ENCODE measurements at places on chromosomes 1 and 21. TPM values are rescaled to one million over a fixed set of nuclear protein-coding genes. Genes with fewer than 3 reads are reported as not detected.

DNA sequence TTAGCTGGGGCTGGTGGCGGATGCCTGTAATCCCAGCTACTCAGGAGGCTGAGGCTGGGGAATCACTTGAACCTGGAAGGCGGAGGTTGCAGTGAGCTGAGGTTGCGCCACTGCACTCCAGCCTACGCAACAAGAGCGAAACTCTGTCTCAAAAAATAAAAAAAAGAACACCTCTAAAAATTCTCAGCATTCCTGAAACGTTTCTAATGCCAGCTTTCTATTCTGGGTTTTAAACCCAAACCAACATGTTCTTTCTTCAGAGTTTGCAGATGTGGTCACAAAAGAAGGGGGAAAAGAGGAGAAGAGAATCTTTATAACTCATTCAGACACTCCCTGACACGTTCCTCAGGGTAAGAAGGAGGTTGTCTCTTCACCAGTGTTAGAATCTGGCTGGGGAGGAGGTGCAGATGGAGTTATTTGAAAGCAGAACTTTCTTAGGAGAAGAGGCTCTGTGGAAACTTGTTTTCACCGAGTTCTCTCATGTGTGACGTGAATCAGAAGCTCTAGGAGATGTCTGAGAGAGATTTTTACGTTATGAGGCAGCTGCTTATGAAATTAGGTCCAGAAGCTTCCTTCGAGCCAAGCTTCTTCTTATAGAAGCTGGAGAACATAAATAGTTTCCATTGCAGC is 17.8 kb upstream of the CNR2 start:
- DNase-seq, result peak; percentile 86

DNA sequence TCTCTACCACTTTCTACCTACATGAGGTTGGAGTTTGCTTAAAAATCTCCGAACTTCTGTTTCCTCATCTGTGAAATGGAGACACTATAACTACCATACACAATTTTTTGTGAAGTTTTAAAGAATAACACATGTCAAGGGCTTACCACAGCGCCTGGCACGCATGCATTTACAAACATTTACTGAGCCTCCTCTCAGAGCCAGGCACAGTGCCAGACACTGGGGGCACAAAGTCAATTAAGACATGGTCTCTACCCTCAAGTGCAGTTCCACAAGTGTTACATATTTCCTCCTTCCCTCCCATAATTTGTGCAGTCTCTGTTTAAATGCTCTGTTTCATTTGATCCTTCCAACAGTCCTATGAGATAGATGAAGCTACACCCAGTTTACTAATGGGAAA is 356.4 kb upstream of the ESRRG start:
- no peak for DNase-seq

- DNase-seq, result no peak
These were observed 5.2 kb downstream of the PLA2G2D start for GRCh38 chr1:20114021-20114648.

- DNase-seq, result no peak
These were observed 36.0 kb upstream of the IL19 start for GRCh38 chr1:206734499-206735142.

- DNase-seq, result no peak
These were observed 223.7 kb upstream of the ADAMTS5 start for GRCh38 chr21:27190601-27191000.

DNA sequence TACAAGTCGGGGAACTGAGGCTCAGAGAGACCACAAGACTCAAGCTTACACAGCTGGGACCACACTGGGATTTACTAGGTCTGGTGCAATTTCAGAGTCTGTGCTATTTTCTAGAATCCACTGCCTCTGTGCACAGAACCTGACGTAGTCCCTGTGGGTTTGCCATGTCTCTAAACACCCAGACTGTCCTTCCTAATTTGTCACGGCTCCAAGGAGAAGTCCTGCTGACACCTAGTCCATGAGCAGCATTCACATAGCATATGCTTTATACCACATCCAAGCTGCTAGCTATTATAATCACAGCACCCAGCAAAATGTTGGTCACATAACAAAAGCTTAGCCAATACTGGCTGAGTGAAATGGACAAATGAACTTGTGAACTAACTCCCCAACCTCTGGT is 79.0 kb upstream of the HMGB4 start:
- no peak for DNase-seq

DNA sequence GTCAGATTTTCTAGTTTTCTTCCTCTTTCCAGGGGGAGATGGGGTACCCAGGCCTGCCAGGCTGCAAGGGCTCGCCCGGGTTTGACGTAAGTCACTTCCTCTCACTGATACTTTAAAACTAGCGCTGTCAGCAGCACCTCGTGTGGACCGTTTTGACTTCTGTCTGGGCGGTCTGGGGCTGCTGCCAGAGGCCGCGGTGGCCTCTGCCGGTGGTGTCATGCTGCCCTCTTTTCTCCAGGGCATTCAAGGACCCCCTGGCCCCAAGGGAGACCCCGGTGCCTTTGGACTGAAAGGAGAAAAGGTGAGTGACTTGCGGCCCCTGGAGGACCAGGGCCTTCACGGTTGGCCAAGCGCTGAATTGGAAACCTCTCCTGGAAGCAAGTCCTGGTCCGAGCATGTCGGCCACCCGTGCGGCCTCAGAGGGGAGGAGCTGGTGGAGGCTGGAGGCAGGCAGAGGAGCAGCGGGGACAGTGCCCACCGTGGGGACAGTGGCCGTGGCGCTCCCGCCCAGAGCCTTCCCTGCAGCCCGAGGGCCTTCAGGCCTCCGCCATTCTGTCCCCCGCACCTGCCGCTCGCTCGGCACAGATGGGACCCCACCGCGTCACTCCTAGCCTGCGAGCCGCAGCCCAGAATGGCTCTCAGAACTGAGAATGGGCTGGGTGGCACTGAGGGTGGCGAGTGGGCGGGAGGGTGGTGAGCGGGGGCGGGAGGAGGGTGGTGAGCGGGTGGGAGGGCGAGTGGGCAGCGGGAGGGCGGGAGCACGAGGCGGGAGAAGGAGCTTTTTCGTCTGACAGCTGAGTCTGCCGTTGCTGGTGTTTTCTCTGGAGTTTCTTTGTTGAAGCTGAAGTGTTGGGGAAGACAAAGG is 9.4 kb downstream of the COL6A1 start:
- no peak for DNase-seq

GRCh38 chr1:244436336-244437085 is 15.2 kb downstream of the ADSS2 start:
- DNase-seq, result no peak

DNA sequence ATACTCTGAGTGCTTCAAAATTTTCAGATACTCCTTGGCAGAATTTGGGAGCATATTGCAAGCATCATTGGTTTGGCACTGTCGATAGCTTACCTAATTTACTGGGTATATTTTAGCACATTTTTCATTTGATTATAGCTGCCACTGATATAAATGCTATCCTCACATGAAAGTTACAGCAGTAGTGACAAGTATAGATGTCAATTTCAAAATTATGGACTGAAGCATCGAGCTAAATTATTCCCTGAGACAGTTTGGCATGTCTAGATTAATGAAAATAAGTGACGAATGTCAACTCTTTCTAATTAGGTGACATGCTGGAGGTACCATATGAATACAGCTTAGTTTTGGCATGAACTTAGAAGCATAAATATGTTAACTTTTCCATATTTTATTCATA is 83.1 kb downstream of the LRRC7 start:
- DNase-seq, result no peak

- DNase-seq, result no peak
These were observed 7.6 kb downstream of the ZBTB48 start for GRCh38 chr1:6587261-6588005.

DNA sequence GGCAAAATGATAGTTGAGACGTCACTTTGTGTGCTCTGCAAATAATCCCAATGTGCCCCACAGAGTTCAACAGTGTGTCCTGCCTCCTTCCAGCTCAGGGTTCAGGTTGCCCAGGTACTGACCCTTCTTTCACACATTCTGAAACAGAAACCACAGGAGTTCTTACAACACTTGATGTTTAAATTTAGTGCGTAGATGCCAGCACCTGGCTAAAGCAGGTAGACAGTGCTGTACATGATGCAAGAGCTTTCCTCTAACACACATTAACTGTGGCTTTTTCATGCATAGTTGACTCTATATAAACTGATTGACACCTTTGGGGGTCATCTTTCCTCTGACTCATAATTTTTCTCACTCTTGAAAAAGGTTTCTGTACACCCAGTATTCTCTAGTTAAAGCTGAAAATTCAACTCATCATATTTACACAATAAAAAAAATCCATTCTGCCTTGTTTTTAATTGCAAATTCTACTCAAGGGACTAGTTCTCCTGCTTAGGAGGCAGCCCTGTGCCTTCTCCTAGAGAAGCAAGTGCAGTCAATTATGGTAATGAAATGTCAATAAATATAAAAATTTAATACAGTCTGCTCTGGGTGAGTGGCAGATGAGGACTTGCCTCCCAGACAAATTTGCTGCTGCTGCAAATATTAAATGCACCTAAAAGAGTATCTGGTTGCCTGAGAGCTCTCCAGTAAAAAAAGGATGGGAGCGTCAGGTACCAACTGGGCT is 91.4 kb downstream of the NR5A2 start:
- DNase-seq, result no peak

DNA sequence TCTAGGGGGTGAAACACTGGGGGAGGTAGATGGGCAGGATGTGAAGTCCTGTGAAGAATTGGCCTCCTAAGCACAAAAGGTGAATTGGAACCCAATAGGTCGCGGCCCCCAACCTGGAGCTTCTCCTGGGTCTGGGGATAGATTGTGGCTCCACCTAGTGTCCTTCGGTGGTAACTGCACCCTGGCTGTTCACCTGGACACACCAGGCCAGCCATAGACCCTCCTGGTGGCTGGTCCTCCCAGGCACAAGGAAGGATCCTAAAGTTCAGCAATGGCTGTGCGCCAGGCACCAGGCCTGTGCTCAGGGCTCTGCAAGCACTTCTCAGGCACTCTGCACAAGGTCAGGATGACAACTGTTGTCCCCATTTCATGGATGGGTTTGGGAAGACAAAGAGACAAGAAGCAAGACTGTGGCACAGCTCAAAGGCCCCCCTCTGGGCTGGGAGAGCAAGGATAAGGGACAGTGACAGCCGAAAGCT is 13.5 kb downstream of the ESPN start:
- DNase-seq, result no peak

GRCh38 chr1:212212906-212213305 is 72.3 kb upstream of the PPP2R5A start:
- no peak for DNase-seq

DNA sequence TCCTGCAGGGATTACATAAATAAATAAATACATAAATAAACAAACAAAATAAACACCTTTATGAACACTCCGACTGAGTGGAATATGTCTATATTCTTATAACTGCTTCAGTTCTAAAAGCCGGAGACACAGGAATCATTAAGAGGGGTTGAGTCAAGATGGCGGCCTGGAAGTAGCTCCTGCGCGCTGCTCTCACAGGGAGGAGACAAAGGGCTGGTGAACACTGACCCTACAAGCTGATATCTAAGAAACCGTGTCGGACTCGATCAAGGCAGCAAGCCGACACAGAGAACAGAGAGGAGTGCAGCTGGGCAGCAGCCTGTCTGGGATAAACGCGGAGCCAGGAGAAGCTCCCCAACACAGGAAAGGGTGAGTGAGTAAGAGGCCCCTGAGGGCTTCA is 1098.6 kb upstream of the NCAM2 start:
- DNase-seq, result no peak

DNA sequence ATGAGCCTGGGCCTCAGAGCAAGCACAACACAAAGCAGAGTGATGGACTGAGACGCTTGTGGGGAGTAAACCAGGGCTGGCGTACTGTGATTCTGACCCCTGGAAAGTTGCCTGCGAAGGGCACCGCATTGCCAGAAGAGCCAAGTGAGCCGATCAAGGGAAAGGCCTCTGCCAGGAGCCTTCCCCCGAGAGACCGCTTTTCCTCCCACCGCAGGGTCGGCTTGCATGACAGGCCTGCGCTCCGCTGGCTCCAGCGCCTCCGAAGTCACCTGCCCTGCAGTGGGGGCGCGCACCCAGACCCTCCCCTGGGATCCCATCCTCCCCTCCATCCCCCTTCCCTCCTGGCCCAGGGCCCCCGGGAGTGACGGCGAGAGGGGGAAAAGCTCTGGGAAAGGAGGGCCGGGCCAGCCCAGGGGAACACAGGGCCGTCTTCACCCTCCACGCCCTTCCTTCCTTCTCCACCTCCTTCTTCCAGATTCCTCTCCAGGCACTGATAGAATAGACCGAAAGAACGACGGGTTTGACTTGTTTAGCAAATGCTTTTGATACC is 165.0 kb downstream of the TRIM33 start:
- no peak for DNase-seq

DNA sequence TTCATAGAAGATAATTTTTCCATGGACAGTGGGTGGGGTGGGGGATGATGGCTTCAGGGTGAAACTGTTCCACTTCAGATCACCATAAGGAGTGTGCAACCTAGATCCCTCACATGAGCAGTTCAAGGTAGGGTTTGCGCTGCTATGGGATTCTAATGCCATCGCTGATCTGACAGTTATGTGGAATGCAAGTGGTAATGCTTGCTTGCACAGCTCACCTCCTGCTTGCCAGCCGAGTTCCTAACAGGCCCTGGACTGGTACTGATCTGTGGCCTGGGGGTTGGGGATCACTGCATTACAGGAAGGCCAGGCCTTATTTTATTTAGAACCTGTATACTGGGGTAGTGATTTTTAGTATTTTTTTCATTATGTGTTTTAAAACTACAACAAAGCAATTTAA is 22.0 kb downstream of the MAN1A2 start:
- DNase-seq, result no peak

GRCh38 chr1:87872189-87872588 is 543.5 kb downstream of the LMO4 start:
- no peak for DNase-seq

DNA sequence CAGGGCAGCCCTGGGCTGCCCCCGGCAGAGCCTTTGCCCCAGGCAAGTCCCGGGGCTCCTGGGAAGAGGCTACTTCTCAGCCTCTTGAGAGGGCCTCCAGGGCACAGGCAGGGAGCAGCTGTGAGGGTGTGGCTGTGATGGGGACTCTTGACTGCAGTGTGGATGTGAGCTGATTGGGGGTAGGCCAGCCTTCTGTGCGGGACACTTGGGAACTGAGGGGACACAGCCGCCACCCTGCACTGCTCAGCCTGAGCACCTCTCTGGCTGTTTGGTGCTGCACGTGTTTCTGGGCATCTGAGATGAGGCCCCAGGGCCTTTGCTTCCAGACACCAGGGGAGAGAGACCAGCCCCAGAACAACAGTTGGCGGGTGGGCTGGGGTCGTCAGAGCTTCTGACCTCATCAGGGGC is 62.1 kb downstream of the SKI start:
- no peak for DNase-seq

AMY1C gene
- not detected for total RNA-seq

TNFRSF8 gene
- total RNA-seq, result 0.10 TPM

SERTAD4 gene
- 5.7 TPM for total RNA-seq

OR2C3 gene
- total RNA-seq, result not detected

GPR37L1 gene
- not detected for total RNA-seq

MROH9 gene
- total RNA-seq, result 0.10 TPM

RHCE gene
- 4.2 TPM for total RNA-seq

NBPF4 gene
- total RNA-seq, result not detected

OR2M3 gene
- total RNA-seq, result not detected

C1orf94 gene
- total RNA-seq, result 0.10 TPM
